ENCODE measurements at places on chromosomes 5 and 9. TPM values are rescaled to one million over a fixed set of nuclear protein-coding genes. Genes with fewer than 3 reads are reported as not detected.

The PCDHGA8 gene
- not detected for total RNA-seq

The CARTPT gene
- total RNA-seq: not detected

The HSPB3 gene
- total RNA-seq: not detected

The RGS14 gene
- total RNA-seq: 43.9 TPM

The GTF3C5 gene
- 81.2 TPM for total RNA-seq

The CCDC192 gene
- total RNA-seq: not detected

The SH3GLB2 gene
- total RNA-seq: 62.3 TPM

The PCDHB14 gene
- not detected for total RNA-seq

The HCN1 gene
- not detected for total RNA-seq

DNA sequence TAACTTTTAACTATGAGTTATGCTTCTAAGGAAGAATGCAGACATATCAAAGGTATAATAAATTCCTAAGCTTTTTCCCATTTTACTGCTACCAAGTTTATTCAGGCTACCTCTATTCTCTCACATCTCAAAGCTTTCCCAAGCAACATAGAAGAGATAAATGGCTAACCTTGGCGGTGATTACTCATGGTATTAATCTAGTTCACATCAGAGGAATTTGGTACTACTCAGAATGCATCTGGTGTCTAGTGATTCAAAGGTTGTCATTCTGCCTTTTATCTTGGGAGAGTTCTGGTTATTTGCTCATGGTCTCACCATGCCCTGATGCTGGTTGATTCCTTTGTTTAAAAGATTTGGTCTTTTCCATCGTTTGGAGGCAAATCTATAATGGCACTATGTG is 182.7 kb downstream of the TAF11L14 start:
- no peak for DNase-seq

DNA sequence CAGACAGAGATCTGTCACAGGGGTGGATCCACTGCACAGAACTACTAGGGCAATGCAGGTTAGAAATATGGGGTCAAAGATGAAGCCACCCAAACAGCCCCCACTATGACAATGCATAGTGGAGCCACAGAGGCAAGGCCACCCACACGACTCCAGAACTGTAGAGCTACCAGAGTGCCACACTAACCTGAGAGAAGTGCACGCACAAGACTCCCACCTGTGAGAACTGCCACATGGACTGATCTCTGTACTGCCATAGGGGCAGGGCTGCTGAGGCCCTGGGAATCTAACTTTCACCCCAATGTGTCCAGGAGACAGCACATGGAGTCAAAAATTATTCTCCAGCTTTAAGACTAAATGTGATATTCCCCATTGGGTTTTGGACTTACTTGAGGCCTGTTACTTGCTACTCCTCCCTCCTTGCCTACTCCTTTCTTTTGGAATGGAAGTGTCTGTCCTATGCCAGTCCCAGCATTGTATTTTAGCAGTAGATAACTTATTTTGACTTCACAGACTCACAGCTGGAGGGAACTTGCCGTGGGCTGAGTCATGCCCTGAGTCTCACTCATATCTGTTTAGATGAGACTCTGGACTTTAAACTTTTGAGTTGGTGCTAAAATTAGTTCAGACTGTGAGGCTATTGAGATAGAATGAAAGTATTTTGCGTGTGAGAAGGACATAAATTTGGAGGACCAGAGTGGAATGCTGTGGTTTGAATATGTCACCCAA is 853.3 kb downstream of the MAT2B start:
- DNase-seq: no peak

DNA sequence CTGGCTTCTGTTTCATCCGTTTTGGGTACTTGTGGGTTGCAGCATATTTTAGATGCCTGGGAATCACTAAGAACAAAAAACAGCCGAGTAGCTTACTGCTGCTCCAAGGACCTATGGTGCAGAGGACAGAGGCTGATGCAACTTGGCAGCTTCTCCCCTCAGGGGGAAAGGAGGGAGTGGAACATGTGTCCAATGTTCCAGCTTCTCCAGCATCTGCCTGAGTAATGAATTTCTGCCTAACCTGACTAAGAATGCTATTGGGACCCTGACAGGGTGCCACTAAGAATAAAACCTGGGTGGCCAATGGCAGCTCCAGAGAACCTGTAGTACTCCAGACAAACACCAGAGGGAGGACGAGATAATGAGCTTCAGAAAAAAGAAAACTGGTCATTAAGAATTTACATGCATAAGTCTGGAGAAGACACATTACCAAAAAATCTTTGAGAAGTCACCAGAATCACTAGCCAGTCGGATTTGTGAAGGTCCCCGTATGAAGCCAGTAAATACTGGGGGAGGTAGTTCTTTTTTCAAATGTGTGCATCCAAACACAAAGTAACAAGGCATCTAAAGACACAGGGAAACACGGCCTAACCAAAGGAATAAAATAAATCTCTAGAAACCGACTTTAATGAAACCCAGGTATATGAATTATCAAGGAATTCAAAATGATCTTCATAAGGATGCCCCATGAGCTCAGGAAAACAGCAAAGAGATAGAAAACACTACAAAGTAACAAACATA is 293.5 kb downstream of the HINT1 start:
- DNase-seq: peak; percentile 40

DNA sequence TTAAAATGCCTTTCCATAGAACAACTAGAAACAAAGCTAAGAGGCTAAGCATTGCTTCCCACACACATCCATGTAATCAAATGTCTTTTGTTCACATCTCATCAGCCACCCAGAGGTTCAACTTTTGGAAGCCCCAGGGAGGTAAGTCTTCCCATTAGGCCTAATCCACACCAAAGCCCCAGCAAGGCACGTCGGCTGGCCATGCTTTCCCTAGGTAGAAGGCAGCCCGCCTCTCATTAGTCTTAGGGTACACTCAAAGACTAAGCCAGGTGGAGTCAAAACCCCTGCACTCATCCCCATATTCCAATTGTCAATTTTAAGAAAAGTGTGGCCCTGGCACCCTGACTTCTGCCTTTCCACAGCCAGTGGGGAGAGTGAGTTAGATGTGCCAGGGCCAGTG is 87.9 kb downstream of the ATPSCKMT start:
- DNase-seq: no peak

GRCh38 chr5:131763968-131764367 is 32.8 kb downstream of the FNIP1 start:
- no peak for DNase-seq

- no peak for DNase-seq
These were observed 12.0 kb downstream of the SNX18 start for GRCh38 chr5:54529565-54529964.

DNA sequence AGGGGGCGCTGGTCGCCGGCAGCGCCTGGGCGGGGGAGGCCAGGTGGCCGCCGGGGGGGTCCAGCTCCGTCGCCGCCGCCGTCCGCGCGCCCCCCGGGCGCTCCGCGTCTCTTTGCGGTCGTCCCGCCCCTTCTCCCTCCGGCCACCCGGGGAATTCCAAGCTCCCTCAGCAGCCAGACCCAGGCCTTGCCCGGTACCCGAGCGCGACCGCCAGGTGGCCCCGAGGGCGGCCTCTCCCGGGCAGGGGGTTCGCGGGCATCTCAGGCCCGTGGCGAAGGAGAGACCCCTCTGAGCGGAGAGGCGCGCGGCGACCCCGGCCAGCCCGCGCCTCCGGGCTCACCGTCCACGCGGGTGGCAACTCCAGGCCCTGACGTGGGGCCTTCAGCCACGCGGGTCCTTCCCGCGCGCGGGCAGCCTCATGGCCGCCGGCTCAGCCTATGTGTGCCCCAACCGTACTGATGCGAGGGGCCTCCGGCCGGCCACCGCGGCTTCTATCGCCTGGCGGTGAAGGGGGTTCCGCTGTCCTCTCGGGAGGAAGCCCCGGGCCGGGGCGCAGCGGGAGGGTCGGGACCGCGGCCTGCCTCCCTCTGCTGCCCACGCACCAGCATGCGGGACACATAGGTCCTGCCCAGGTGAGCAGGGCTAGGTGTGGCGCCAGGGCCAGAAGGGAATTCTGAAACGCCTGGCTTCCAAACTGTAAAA is 529 bp upstream of the NRARP start:
- DNase-seq: no peak

GRCh38 chr9:15572200-15572770 is 19.4 kb downstream of the CCDC171 start:
- DNase-seq: no peak

- no peak for DNase-seq
These were observed 16.7 kb downstream of the EXOC3 start for GRCh38 chr5:459562-460272.

DNA sequence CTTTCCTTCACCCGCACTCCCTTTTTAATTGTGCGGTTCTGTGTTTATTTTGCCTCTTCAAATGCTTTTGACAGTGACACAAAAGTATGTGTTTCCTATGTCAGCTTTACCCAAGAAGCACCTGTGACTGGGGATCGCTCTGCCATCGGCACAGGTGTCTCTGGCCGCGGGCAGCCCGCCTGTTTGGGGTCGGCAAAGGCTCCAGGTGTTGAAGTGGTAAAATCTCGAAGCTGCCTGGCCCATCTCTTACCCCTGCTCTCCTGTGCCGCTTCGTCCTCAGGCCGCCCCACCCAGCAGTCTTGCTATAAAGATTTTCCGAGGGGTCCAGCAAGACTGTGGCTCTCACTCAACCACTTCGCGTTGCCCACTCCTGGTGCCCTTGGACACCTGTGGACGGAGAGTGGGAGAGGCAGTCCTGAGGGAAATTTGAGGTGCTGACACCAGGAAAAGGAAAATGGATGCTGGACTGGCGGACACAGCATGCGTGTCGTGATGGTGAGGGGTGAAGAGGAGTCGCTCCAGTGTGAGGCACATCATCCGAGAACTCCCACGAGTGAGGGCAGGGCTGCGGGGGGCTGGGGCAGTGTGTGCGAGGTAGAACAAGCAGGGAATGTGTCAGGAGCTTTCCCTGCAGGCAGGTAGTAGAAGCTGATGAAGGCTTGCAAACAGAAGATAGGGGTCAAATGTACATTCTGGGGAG is 29.1 kb upstream of the CEP72 start:
- DNase-seq: no peak

DNA sequence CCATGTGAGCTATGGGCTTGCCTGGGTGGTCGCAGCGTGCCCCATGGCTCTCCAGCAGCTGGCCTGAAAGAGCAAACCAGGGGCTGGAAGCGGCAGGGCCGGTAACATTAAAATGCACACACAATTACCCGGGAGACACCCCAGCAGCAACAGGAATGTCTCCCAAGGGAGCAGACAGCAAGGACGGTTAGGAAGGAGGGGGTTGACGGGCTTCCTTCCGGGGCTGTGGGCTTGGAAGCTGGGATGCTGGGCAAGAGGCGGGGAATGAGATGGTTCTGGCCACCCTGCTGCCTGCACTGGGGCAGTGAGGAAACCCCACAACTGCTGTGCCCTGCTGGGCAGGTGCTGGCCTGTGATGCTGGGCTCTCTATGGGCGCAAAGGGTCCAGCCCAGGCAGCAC is 71.8 kb upstream of the ADAMTS2 start:
- no peak for DNase-seq

DNA sequence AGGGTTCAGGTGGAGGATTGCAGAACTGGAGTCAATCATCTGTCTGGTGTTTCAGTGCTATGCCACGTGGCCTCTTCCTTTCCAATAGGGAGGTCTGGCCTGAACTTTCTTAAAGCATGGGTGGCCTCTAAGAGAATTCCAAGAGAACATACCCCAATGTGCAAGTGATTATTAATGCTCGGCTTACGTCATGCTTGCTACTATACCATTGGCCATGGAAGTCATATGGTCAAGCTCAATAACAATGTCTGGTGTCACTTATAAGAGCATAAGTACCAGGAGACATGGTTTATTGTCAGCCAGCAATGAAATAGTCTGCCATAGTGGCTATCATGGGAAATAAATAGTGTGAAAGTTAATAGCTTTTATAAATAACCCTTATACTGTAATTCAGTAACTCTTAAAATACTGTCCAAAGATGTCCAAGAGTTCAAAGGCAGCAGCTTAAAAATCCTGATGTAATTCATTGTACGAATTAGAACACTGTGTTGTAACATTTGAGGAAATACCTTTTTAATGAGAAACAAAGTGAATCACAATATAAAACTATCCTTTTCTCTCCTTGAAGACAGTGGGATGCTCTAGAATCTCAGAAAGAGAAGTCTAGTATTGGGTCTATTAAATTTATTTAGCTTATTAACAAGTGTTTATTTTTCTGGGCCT is 355.4 kb upstream of the PRR16 start:
- no peak for DNase-seq

DNA sequence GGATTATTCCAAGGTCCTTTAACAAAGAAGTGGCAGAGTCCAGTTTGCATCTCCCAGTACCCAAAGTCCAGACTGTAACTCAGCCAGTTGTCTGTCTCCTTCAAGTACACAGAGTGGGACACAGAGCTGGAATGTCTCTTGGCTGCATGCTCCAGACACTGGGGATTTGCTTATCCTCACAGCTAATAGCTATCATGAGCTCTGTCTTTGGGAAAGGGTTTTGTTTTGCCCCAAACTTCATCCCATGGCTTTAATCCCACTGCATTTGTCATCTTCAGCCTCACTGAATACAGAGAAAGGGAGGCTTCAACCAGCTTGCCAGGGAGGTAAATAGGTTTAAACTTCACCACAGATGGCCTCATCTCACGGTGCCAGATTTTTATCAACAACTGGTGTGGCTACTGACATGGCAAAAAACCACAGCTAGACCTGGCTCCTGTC is 412.2 kb upstream of the SLC24A2 start:
- no peak for DNase-seq

DNA sequence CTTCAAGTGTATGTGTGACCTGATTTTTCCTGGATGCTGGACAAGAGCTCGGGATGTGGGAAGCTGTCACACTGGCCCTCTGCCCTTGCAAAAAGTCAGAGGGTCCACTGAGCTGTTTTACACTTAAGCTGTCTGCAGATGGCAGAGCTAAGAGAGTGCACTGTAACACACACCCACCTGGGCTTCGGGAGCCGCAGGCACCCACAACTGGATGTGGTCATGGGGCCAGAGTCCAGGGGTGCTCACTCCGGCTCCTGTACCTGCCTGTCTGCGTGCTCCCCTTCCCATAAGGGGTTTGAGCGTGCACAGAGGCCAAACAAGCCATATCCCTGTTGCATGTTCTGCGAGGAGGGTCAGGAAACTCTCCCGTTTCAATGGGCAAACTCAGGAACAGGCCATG is 82.5 kb downstream of the LRRC70 start:
- no peak for DNase-seq

DNA sequence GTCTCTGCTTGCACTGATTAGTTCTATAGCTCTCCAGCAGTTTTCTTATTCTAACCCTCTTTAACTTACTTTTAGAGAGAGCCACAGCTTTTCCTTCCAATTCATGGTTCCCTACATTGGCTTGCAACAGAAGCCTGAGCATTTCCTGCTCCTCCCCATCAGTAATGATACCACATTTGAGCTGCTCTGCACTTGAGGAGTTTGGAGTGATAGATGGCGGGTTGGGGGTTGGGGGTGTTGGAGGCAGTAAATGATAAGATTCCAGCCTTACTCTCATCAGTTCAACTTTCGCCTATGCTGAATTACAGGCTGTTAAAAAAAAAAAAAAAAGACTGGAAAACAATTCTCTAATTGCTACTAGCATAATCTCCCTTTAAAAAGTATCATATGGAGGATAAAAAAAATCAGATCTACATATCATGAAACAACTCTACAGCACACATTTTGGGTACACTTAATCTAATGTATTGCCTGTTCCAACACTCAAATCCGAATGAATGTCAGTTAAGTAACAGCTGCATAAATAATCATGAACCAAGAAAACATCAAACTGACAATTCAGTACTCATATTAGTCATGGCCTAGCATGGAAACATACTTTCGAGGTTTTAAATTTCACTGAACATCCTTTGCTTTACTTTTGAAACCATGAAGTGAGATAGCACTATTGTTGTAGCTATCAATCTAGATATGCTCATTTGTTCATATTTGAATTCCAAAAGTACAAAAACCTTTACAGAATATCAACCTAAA is 224.7 kb downstream of the NFIB start:
- DNase-seq: no peak

GRCh38 chr5:52580921-52581320 is 206.8 kb upstream of the ITGA1 start:
- no peak for DNase-seq

Data from activated CD4-positive, alpha-beta memory T cell treated with anti-CD3 and anti-CD28 coated beads for 36 hours (primary cell).